ENCODE measurements at places on chromosomes 4 and X.

GRCh38 chr4:185540487-185541120, 5.3 kb upstream of the PDLIM3 start:
- DNase-seq = no peak

DNA sequence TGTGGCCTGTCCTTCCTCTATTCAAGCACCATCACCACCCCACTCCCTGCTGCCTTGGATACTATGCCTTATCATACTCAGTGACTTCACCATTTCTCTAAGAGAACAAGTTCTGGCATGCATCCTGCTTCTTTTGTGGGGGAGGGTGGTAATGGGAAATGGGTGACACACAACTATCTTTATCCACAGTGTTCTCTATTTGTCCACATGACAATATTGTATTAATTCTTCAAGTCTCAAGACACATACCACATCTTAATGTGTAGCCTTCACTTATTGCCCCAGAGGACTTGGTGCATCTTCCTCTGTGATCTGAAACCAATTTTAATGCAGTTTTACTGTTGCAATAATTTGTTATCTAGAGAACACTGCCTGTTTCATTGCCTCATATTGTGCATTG, 29.3 kb upstream of the UGT2B7 start:
- no peak for DNase-seq

DNA sequence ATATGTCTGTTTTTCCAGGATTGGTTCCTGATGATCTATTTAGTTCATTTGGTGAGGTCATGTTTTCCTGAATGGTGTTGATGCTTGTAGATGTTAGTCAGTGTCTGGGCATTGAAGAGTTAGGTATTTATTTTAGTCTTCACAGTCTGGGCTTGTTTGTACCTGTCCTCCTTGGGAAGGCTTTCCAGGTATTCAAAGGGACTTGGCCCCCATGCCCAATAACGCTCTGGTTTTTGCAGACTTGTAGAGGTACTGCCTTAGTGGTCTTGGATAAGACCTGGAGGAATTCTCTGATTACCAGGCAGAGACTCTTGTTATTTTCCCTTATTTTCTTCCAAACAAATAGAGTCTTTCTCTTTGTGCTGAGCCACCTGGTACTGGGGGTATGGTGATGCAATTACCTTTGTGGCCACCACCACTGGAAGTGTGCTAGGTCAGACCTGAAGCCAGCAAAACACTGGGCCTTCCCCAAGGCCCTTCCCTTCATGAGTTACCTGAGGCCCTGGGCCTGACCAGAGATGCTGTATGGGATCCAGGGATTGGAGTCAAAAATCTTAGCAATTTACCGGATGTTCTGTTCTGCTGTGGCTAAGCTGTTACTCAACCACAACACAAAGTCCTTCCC, 63.3 kb upstream of the RXFP1 start:
- DNase-seq = no peak

- peak; percentile 24 for DNase-seq
These were observed 1.3 kb downstream of the LCORL start for GRCh38 chr4:18020145-18020670.

- no peak for DNase-seq
These were observed 50.5 kb downstream of the TIGD2 start for GRCh38 chr4:89161841-89162240.

GRCh38 chrX:8851231-8851886, 50.2 kb upstream of the FAM9A start:
- no peak for DNase-seq

DNA sequence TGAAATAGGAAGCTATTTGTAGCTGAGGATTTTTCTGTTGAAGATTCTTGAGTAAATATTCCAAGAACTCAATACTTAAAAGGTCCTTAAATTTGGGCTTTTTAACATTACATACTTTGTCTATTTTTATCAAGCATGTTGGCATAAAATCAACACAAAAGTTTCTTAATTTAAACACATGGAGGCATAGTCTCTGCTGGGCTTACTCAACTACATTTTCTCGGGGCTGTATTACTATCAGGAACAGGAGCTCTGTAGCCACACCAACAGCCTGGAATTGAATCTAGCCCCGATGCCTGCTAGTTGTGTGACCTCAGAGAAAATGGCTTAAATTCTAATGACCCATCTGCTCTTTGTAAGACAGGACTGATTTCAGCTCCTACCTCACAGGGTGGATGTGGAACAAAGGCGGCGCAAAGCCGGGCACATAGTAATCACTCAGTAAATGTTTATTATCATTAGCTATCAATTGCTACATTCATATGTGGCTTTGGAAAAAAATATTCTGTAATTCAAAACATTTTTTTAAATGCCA, 207.0 kb downstream of the NSUN7 start:
- no peak for DNase-seq

GRCh38 chr4:1340181-1340747, 6.7 kb upstream of the UVSSA start:
- DNase-seq = no peak

DNA sequence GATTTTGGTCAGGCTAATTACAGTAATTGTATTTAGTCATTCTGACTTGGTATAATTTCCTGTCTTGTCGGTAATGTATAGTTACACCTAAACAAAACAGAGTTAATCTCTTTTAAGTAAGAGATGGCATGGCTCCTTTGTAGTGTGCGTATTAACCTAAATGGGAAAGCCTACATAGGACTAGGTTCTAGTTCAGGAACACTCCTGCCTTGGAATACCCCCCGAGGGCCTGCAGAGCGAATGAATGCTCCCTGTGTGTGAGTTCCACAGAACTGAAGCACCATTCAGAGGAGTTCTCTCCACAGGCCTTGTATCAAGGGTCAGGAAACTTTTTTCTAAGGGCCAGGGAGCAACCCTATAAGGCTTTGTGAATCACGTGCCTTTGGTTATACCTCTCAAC, 44.9 kb upstream of the STIM2 start:
- no peak for DNase-seq

DNA sequence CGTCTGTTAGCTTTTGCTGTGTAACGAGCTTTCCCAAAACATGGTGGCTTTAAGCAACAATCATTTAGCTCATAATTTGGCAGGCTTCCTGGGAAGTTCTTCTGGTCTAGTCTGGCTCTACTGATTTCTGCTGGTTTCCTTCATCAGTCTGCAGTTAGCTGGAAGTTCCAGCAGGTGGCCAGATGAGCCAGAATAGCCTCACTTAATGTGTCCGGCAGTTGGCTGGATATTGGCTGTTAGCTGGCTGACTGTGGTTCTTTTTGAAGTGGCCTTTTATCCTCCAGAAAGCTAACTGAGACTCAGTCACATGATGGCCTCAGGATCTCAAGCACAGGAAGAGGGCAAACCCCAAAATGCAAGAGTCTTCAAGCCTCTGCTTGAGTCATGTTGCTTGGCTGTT, 34.9 kb downstream of the FTHL17 start:
- DNase-seq = no peak

DNA sequence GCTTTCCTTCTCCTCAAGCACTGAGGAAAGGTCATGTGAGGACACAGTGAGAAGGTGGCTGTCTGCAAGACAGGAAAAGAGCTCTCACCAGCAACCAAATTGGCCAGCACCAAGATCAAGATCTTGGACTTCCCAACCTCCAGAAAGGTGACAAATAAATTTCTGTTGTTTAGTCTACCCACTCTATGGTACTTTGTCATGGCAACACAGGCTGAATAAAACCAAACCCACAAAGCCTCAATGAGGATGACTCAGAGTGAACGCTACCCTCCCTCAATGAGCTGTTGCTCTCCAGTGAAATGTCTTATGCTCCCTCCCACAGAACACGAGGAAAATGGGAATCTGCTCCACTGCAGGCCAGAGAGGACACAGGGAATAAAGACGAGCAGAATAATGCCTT, 244.1 kb downstream of the RAB28 start:
- no peak for DNase-seq

DNA sequence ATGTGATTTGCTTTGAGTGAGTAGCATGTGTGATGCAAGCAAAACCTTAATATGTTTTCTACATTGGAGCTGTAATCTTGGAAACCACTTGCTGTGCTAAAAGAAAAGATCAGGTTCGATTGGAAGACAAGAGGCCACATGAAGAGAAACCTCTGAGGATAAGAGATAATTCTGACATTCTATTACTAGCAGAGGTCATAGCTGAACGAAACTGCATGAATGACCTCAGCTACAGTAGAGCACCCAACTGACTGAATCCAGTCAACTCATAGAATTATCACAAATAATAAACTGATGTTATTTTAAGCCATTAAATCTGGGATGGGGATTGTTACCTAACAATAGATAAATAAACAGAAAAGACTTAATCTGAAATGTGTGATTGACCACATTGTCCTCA, 147.1 kb downstream of the CAMK2D start:
- DNase-seq = no peak

- no peak for DNase-seq
These were observed 224.7 kb downstream of the CENPC start for GRCh38 chr4:67320645-67321044.

- no peak for DNase-seq
These were observed 99.3 kb upstream of the GRIA3 start for GRCh38 chrX:123084797-123085196.

DNA sequence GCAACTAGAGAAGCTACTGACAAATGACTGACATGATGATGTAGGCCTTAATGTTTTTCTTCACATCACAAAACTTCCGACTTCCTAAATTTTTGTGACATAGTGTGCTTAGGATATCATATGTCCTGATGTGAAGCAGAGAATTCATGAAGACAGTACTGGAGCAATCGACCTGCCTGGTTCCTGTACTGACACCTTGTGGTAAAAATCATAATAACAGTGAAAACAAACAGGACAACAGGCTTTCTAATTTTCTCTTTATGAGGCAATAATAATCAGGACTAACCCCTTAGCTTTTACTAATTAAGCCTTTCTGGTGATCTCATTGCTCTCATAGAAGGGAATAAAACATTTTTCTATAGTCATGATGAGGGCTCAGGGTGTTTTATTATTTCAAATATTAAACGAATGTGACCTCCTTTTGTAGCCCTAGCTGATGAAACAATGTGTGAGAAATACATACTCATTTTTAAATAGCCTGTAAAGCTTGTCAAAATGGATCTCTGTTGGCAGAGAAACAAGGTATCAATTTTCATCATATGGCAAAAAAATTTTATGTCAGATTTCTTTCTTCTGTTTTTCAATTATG, 158.4 kb downstream of the TENT5D start:
- no peak for DNase-seq

DNA sequence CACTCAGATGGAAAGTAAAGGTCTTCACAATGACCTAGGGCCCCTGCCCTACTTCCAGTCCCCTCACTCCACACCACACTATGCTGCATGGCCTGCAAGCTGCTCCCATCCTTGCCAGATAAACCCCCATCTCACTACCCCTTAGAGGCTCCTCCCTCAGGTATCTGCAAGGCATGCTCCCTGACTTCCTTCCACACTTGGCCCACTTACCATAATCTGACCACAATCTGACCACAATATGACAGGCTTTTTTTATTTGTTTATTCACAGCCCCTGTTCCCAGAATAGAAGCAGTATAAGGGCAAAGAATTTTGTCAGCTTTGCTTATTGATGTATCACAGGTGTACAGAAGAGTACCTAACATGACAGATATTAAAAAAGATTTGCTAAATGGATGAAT, 124.7 kb downstream of the CAMK2D start:
- no peak for DNase-seq

DNA sequence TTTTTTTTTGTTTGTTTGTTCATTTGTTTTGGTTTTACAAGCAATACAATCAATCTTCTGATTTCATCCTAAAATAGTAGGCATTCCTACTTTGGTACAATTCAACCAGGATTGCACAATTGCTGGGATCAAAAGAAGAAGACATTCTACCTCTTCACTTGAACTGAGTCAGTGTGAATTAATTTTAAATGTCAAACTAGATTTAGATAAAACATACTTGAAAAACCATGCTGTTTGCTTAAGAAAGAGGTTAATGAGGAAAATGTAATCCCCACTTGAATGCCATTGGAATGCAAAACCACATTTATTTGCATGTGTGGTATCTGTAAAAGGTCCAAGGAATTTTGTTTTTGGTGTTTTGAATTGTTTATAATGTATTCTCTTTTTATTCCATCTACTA, 40.5 kb downstream of the HAND2 start:
- no peak for DNase-seq

- DNase-seq = no peak
These were observed 501.1 kb downstream of the KCNIP4 start for GRCh38 chr4:21447301-21448054.

DNA sequence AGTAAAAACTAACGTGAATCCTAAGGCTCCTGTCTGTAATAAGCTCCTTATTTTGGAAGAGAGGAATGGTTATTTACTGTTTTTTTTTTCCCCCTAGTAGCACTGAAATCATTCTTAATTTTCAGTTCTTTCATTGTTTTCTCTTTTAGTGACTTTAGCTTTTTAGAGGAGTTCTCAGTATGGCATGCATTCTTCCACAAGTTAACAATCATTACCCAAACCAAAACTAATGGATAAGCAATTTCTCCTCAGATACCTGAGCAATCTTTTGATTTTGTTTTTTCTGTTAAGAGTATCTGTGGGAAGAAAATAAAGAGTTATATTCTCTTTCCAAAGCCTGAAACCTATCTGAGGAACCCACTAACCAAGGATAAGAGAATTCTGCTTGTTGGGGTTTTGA, 16.7 kb upstream of the PPA2 start:
- no peak for DNase-seq

GRCh38 chr4:39662683-39663082, 24.0 kb upstream of the SMIM14 start:
- no peak for DNase-seq

- DNase-seq = no peak
These were observed 18.6 kb downstream of the TBCK start for GRCh38 chr4:106297245-106298035.

GRCh38 chrX:110321081-110321480, 3.2 kb upstream of the AMMECR1 start:
- DNase-seq = no peak

GRCh38 chrX:111010111-111010510, 85.9 kb upstream of the PAK3 start:
- no peak for DNase-seq

- no peak for DNase-seq
These were observed 579.5 kb downstream of the GALNTL6 start for GRCh38 chr4:172392741-172393140.

DNA sequence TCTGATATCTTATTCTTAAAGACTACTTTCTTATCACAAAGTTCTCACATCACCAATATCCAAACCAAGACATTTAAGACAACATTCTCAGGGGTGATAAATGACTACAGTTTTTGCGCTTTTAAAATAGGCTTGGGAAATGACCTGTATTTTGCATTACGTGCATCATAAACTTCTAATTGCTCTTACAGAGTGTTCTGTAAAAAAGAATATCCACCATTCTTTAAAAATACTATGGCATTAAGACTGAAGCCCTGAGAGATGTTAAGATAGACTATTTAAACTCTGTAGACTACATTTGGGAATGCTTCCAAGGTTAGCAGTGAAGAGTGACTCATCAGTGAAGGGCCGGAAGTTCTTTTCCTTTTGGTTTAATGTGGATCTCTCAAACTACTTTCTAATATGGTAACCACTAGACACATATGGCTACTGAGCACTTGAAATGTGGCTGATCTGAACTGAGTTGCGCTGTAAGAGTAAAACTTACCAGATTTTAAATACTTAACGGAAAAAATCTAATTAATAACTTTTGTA, 518.8 kb upstream of the FTHL17 start:
- no peak for DNase-seq

- DNase-seq = no peak
These were observed 178.4 kb upstream of the GALNT7 start for GRCh38 chr4:172989984-172990820.
